Activated CD4-positive, alpha-beta T cell treated with anti-CD3 and anti-CD28 coated beads, Interleukin-2, amount 10 ng/mL, durations not matched to agents 24 days and 14 days (primary cell): ENCODE measurements at places on chromosomes 4 and X. TPM values are rescaled to one million over a fixed set of nuclear protein-coding genes. Genes with fewer than 3 reads are reported as not detected.

DNA sequence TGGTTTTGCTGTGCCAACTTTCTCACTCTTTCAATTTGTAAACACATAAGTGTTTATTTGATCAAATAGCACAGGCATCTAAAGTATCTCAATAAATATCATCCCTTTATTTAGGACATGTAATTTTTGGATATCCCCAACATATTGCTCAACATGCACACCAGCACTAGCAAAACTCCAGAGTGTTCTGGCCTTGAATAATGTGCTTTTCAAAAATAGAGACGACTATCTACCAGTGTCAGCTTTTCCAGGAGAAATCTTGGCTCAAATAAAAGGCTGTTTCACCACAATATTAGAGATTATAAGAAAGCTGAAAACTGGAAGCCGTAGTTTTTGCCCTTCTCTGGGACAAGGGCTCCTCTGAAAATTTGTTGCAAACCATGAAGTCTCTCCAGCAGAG lies 67.0 kb downstream of the MAOB start:
- peaks cover 8% of the 10 kb centered on the region for H3K4me1 ChIP-seq
- H3K27ac ChIP-seq: no peak overlapping the region
- peaks cover 4% of the 10 kb centered on the region for H3K27me3 ChIP-seq
- H3K36me3 ChIP-seq: no peaks in the 10 kb centered on the region
- DNase-seq: no peak

DNA sequence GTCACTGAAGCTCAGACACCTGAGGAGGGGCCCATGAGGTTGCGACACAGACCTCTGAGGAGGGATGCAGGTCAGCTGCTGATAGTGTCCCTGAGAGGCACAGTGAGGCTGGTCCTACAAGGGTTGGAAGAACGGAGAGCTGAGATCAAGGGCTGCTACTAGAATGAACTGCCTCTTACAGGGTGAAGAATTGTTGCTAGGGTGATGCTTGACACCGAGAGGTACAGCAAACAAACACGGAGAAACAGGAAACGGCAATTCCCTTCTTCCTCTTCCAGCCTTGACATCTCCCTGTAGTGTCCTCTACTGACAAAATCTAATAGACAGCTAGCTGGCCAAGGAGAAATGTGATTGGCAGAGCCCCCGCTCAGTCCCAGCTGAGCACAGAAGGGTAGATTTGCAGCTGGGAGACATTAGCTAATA lies 11.8 kb upstream of the HPGDS start:
- no peak for DNase-seq
- no peak overlapping the region for H3K4me3 ChIP-seq
- H3K27ac ChIP-seq: no peak overlapping the region
- no peaks in the 10 kb centered on the region for H3K36me3 ChIP-seq
- peaks cover 9% of the 10 kb centered on the region for H3K27me3 ChIP-seq
- peaks cover 8% of the 10 kb centered on the region for H3K4me1 ChIP-seq

DNA sequence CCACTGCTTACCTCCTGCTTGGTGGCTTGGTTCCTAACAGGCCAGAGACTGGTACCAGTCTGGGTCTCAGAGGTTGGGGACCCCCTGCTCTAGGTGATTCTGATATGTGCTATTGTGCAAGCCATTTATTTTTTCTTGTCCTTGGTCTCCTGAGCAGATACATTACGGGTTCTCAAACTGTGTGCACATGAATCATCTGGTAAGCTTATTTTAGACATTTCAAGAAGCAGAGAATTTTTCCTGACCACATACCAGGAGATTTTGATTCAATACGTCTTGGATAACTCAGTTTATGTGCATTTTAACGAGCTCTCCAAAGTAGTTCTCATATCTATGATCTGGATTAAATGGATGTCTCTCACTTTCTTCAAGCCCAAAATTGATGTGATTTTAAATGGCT lies 77.2 kb downstream of the FHIP1A start:
- H3K27me3 ChIP-seq: peaks cover 8% of the 10 kb centered on the region
- H3K4me1 ChIP-seq: no peaks in the 10 kb centered on the region
- no peaks in the 10 kb centered on the region for H3K36me3 ChIP-seq
- H3K4me3 ChIP-seq: no peak overlapping the region
- no peak overlapping the region for H3K27ac ChIP-seq
- no peak for DNase-seq

SLC35A2 gene
- 19.5 and 22.8 TPM in 2 replicates for total RNA-seq

DNA sequence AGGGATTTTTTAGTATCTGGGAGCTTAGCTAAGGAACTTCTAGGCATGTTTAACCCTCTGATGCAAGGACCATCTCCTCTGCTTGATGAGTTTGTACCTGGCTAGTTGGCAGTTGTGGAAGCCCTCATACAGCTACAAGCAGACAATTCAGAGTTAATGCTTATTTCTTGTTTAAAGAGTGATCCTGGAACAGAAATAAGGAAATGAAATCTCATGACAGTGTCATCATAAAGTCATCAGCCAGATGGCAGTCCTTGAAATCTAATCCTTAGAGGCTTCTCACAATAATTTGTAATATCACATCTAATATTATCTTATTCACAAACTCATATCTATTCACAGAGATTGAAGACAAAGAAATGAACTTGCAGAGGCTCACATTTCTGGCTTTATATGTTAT lies 581.6 kb upstream of the FTHL17 start:
- H3K36me3 ChIP-seq: no peaks in the 10 kb centered on the region
- no peak for DNase-seq
- no peak overlapping the region for H3K4me3 ChIP-seq
- H3K4me1 ChIP-seq: no peaks in the 10 kb centered on the region

DNA sequence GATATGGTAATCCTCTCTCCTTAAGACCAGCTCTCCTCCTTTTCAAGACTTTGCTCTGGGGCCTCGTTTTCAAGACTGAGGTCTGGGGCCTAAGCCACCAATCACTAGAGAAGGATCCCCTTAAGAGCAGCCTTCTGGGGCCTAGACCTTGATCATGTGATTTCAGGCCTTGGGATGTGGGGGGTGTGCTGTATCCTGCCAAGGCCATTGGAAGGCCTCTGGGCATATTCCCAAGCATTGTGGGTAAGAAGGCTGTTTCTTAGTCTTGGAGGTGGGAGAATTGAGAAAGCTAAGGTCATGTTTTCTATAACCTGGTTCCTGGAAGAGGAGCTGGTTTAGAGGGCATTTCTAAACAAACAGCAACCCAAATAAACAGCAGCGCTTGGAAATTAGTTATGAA lies 12.1 kb downstream of the TMEM164 start:
- peaks cover 21% of the 10 kb centered on the region for H3K36me3 ChIP-seq
- H3K4me1 ChIP-seq: peaks cover 3% of the 10 kb centered on the region
- no peak overlapping the region for H3K4me3 ChIP-seq

MID2 gene
- 4.5 and 5.2 TPM in 2 replicates for total RNA-seq

SHROOM2 gene
- total RNA-seq: not detected in 2 replicates

DNA sequence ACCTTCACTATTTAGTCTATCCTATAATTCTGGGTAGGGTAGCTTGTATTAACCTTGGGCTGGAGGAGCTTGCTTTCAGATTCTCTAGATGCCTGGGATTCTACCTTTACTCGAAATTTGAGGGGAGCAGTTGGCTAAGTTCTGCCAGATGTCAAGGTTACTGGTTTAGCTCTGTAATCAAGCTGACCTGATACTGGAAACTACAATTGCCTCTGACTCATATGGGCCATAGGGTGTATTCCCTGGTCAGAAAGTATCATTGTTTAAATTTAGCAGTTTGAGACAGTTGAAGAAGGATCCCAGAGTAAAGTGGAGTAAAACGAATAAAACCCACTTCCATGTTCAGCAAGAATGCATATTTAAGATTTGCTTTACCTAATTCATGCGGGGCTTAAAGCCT lies 337.6 kb downstream of the SPIN4 start:
- no peaks in the 10 kb centered on the region for H3K4me1 ChIP-seq
- H3K4me3 ChIP-seq: no peak overlapping the region
- no peak overlapping the region for H3K27ac ChIP-seq
- no peaks in the 10 kb centered on the region for H3K36me3 ChIP-seq
- DNase-seq: no peak

- H3K4me1 ChIP-seq: peaks cover 37% of the 10 kb centered on the region
- no peak for DNase-seq
- peak overlapping the region; percentile 23 for H3K4me3 ChIP-seq
- peaks cover 15% of the 10 kb centered on the region for H3K36me3 ChIP-seq
- peak overlapping the region; percentile 11 for H3K27ac ChIP-seq
- no peaks in the 10 kb centered on the region for H3K27me3 ChIP-seq
Measured at GRCh38 chr4:48746608-48747362, 33.3 kb downstream of the FRYL start.

TBC1D9 gene
- total RNA-seq: not detected in 2 replicates

- H3K36me3 ChIP-seq: no peaks in the 10 kb centered on the region
- DNase-seq: no peak
- H3K4me3 ChIP-seq: no peak overlapping the region
- H3K27ac ChIP-seq: no peak overlapping the region
- peaks cover 3% of the 10 kb centered on the region for H3K4me1 ChIP-seq
Measured at GRCh38 chr4:101148551-101148950, 198.8 kb downstream of the PPP3CA start.

CYBB gene
- not detected in 2 replicates for total RNA-seq

GRCh38 chrX:2282490-2283090 lies 218.2 kb downstream of the DHRSX start:
- H3K4me3 ChIP-seq: no peak overlapping the region
- H3K4me1 ChIP-seq: peaks cover 6% of the 10 kb centered on the region
- no peak for DNase-seq
- peaks cover 10% of the 10 kb centered on the region for H3K36me3 ChIP-seq

- no peak overlapping the region for H3K4me3 ChIP-seq
- no peaks in the 10 kb centered on the region for H3K27me3 ChIP-seq
- DNase-seq: no peak
- H3K36me3 ChIP-seq: no peaks in the 10 kb centered on the region
- no peaks in the 10 kb centered on the region for H3K4me1 ChIP-seq
Measured at GRCh38 chrX:125710403-125711062, 390.9 kb downstream of the TEX13C start.

DNA sequence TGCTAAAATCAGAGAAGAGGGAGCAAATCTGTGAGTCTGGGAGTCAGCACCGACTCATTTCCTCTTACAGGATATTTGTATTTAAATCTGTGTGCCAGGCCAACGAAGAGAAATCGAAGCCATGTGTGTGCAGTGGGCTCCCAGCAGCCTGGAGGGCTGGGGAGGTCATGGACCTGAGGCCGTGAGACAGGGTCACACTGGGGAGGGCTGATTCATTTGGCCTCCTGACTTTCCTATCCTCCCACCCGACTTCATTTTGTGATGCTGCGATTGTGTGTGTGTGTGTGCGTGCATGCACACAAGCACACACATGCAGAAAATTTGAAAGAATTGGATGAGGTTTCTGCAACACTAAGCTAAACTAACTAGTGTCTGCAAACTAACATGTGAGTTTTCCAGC lies 48.7 kb upstream of the STX18 start:
- H3K27me3 ChIP-seq: no peaks in the 10 kb centered on the region
- H3K4me1 ChIP-seq: no peaks in the 10 kb centered on the region
- no peak for DNase-seq
- no peak overlapping the region for H3K27ac ChIP-seq
- peaks cover 3% of the 10 kb centered on the region for H3K36me3 ChIP-seq
- no peak overlapping the region for H3K4me3 ChIP-seq

GRCh38 chr4:134313591-134313990 lies 112.0 kb upstream of the PABPC4L start:
- H3K4me3 ChIP-seq: no peak overlapping the region
- no peaks in the 10 kb centered on the region for H3K27me3 ChIP-seq
- no peaks in the 10 kb centered on the region for H3K4me1 ChIP-seq
- no peak for DNase-seq
- H3K27ac ChIP-seq: no peak overlapping the region

CLGN gene
- total RNA-seq: not detected in 2 replicates

CT55 gene
- not detected in 2 replicates for total RNA-seq

NR0B1 gene
- not detected in 2 replicates for total RNA-seq

DNA sequence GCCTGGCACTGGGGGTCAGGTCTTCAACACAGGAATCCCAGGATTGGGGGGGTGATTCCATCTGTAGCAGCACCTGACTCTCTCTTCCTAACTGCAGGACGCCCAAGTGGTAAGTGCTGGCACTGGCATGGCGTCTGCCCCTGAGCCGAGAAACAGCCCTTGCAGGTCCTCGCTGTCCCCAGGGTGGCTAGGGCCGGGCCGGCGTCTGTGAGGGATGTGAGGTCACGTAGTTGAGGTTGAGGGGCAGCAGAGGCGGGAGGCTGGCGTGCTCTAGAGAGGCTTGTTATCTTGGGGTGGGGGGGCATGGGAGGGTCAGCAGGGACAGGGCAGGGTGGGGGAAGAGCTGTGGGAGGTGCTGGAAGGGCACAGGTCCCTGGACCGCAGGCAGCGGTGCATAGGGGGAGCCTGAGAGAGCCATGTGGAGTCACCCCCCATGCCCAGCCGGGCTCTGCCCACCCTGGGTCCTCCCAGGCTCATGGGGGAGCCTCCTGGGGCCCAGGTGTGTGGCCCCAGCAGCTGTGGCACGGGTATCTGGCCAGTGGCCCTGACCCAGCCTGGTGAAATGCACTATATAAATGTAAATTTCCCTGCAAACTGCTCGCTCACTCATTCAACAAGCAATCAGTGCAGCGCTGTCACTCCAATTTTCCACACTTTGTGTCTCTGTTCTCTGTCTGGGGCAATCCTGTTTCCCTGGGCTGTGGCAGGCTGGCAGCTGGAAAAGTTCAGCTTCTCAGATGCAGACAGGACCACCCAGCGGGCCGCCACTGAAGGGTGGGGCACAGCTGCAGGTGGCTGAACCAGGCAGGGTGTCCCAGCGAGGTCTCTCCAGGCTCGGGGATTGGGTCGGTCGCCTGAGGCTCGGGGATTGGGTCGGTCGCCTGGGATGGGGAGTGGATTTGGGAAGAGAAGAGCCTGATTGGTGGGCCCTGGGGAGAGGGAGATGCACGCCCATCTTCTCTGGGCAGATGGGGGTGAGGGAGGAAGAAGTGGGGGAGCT lies 102.2 kb upstream of the NKX1-1 start:
- no peaks in the 10 kb centered on the region for H3K4me1 ChIP-seq
- no peaks in the 10 kb centered on the region for H3K27me3 ChIP-seq

CNKSR2 gene
- 7.1 and 10.2 TPM in 2 replicates for total RNA-seq

DNA sequence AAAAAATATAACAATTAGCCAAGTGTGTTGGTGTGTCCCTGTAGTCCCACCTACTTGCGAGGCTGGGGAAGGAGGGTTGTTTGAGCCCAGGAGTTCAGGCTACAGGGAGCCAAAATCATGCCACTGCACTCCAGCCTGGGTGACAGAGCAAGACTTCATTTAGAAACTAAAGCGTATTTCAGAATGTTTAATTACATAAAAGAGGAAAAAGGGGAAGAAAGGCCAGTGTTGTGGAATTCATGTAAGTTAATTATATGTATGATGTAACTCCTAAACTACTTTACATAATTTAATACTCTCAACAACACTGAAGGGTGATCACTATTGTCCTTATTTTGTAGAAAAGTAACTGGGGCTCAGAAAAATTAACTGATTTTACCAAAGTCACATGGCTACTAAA lies 67.2 kb upstream of the HOPX start:
- H3K27me3 ChIP-seq: no peaks in the 10 kb centered on the region
- H3K4me3 ChIP-seq: no peak overlapping the region
- H3K4me1 ChIP-seq: peaks cover 4% of the 10 kb centered on the region
- H3K27ac ChIP-seq: no peak overlapping the region

DNA sequence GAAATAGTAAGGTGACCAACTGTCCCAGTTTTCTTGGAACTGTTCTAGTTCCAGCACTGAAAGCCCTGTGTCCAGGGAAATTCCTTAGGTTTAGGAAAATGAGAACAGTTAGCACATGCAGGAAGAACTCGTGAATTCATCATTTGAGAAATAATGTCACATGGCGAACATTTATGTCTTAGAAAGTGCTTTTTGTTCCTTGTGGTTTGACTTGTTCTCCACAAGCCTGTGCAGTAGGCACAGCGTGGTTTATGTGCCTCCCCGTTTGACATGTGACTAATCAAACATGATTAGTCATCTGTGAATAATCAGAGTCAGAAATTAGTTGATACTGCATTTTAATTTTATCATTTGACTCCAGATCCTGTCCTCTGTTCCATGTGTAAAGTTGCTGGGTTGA lies 556.0 kb upstream of the CPEB2 start:
- DNase-seq: no peak
- H3K4me1 ChIP-seq: no peaks in the 10 kb centered on the region
- H3K4me3 ChIP-seq: no peak overlapping the region
- no peaks in the 10 kb centered on the region for H3K27me3 ChIP-seq
